Activated naive CD8-positive, alpha-beta T cell treated with anti-CD3 and anti-CD28 coated beads, Interleukin-2, amount 10 ng/mL, durations not matched to agents 7 days and 5 days (primary cell): ENCODE measurements at places on chromosomes 4 and X. TPM values are rescaled to one million over a fixed set of nuclear protein-coding genes. Genes with fewer than 3 reads are reported as not detected.

The ARMCX4 gene
- 4.8 TPM for total RNA-seq

The SH2D1A gene
- total RNA-seq = 45.8 TPM

DNA sequence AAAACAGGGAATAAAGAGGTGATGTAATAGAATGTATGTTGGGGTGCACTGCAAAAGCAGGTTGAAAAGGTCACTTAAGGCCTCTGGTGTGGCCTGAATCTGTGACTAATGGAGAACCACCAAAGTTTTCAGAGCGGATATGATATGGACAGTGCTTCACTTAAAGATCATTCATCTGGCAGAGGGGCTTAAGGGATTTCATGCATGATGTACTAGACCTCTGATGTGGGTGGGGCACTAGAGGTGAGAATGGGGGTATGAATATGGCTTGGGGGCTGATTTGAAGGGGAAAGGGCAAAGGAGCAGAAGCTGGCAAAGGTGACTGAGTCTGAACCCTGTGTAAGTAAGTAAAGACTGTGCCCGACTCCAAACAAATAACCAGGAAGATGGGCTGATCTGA is 62.4 kb upstream of the MCF2 start:
- H3K27me3 ChIP-seq = no peaks in the 10 kb centered on the region
- H3K4me1 ChIP-seq = peaks cover 3% of the 10 kb centered on the region
- no peak for DNase-seq
- peaks cover 40% of the 10 kb centered on the region for H3K36me3 ChIP-seq
- H3K27ac ChIP-seq = no peak overlapping the region

- H3K4me3 ChIP-seq = no peak overlapping the region
- no peaks in the 10 kb centered on the region for H3K4me1 ChIP-seq
- H3K27me3 ChIP-seq = no peaks in the 10 kb centered on the region
- H3K27ac ChIP-seq = no peak overlapping the region
Observed at GRCh38 chr4:66178906-66179305, 508.6 kb upstream of the EPHA5 start.

- no peaks in the 10 kb centered on the region for H3K36me3 ChIP-seq
- H3K27ac ChIP-seq = no peak overlapping the region
- H3K4me3 ChIP-seq = no peak overlapping the region
- H3K27me3 ChIP-seq = no peaks in the 10 kb centered on the region
Observed at GRCh38 chrX:7711167-7711566, 131.8 kb upstream of the VCX start.

GRCh38 chr4:13983189-13983790 is 355.8 kb upstream of the BOD1L1 start:
- DNase-seq = no peak
- no peak overlapping the region for H3K27ac ChIP-seq
- peaks cover 5% of the 10 kb centered on the region for H3K27me3 ChIP-seq
- no peaks in the 10 kb centered on the region for H3K36me3 ChIP-seq
- H3K4me3 ChIP-seq = no peak overlapping the region

- DNase-seq = no peak
- no peaks in the 10 kb centered on the region for H3K36me3 ChIP-seq
- H3K4me3 ChIP-seq = no peak overlapping the region
- H3K27ac ChIP-seq = no peak overlapping the region
- H3K27me3 ChIP-seq = no peaks in the 10 kb centered on the region
- H3K4me1 ChIP-seq = no peaks in the 10 kb centered on the region
Observed at GRCh38 chr4:105992641-105993305, 97.5 kb downstream of the NPNT start.

DNA sequence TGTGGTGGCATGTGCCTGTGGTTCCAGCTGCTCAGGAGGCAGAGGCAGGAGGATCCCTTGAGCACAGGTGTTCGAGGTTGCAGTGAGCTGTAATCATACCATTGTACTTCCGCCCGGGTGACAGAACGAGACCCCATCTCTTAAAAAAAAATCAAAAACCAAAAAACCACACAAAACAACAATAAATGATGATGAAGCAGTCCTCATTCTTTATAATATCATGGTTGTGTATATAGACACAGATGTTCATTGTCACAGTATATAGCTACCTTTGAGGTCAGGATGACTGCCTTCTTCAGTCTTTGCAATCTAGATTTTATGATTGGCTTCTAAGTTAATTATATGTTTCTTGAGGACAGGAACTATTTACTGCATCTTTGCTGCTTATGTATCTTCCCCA is 37.0 kb downstream of the ZFX start:
- no peaks in the 10 kb centered on the region for H3K27me3 ChIP-seq
- H3K36me3 ChIP-seq = peaks cover 15% of the 10 kb centered on the region
- DNase-seq = no peak
- no peak overlapping the region for H3K4me3 ChIP-seq

- no peaks in the 10 kb centered on the region for H3K27me3 ChIP-seq
- H3K4me1 ChIP-seq = no peaks in the 10 kb centered on the region
- no peak overlapping the region for H3K27ac ChIP-seq
- no peaks in the 10 kb centered on the region for H3K36me3 ChIP-seq
Observed at GRCh38 chr4:188198982-188199792, 59.9 kb downstream of the TRIML1 start.

GRCh38 chr4:41060352-41061334 is 153.7 kb downstream of the APBB2 start:
- no peak overlapping the region for H3K4me3 ChIP-seq
- no peak overlapping the region for H3K27ac ChIP-seq
- H3K36me3 ChIP-seq = no peaks in the 10 kb centered on the region
- H3K4me1 ChIP-seq = no peaks in the 10 kb centered on the region

GRCh38 chr4:33184657-33185290 is 2464.6 kb downstream of the PCDH7 start:
- H3K27me3 ChIP-seq = no peaks in the 10 kb centered on the region
- DNase-seq = no peak
- H3K4me3 ChIP-seq = no peak overlapping the region
- H3K27ac ChIP-seq = no peak overlapping the region
